ENCODE measurements at places on chromosomes 4 and X. TPM values are rescaled to one million over a fixed set of nuclear protein-coding genes. Genes with fewer than 3 reads are reported as not detected.

NLGN3 gene
- total RNA-seq = not detected

ARHGEF6 gene
- total RNA-seq = 5.3 TPM

NHSL2 gene
- total RNA-seq = 0.81 TPM

DGKK gene
- not detected for total RNA-seq

PASD1 gene
- not detected for total RNA-seq
